ENCODE measurements at places on chromosomes 7 and 10. TPM values are rescaled to one million over a fixed set of nuclear protein-coding genes. Genes with fewer than 3 reads are reported as not detected.

GRCh38 chr7:78139335-78139734 is 340.8 kb downstream of the PHTF2 start:
- no peaks in the 10 kb centered on the region for H3K36me3 ChIP-seq
- H3K4me3 ChIP-seq = no peak overlapping the region
- peaks cover 36% of the 10 kb centered on the region for H3K4me1 ChIP-seq
- DNase-seq = peak; percentile 78

GRCh38 chr7:55517191-55517633 is 55.1 kb downstream of the VOPP1 start:
- no peaks in the 10 kb centered on the region for H3K4me1 ChIP-seq
- no peaks in the 10 kb centered on the region for H3K36me3 ChIP-seq
- DNase-seq = no peak
- H3K27ac ChIP-seq = no peak overlapping the region
- H3K27me3 ChIP-seq = no peaks in the 10 kb centered on the region
- H3K4me3 ChIP-seq = no peak overlapping the region

The STOX1 gene
- not detected for polyA plus RNA-seq

The LARP4B gene
- 20.7 TPM for polyA plus RNA-seq

GRCh38 chr7:145860809-145861208 is 255.8 kb upstream of the CNTNAP2 start:
- H3K27ac ChIP-seq = no peak overlapping the region
- H3K4me3 ChIP-seq = no peak overlapping the region
- no peaks in the 10 kb centered on the region for H3K36me3 ChIP-seq
- no peak for DNase-seq
